Tongue (tissue), 3 donors: ENCODE measurements at places on chromosomes 12 and 14.

DNA sequence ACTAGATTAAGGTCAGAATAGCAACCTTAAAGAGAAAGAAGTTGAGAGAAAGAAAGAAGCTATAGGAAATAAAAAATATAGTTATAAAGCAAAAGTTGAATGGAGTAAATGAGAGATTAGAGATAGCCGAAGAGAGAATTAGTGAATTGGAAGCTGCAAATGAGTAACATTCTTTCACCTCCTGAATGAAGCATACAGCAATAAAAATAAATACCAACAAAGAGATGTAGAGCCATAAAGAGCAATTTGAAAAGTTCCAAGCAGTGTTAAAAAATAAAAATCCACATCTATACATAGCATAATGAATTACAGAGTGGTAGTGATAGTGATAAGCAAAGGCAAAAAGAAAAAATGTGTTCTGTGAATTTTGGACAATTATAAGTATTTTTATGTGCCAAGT is 177.9 kb downstream of the VRK1 start:
- DNase-seq = no peak

DNA sequence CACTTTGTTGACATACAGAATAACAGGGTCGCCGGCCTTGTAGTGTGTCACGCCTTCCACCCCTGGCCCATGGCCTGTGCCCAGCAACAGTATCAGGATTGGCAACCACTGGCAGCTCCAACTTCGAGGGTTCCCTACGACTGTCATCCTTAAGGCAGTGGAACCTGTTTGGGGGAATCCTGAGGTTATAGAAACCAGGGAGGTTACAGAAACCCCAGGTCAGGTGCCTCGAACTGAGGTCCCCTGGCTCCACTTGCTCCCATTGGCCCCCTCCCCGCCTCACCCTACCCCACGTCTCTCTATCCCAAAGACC is 412 bp downstream of the TM9SF1 start:
- no peak for DNase-seq

- no peak for DNase-seq
These were observed 26.4 kb downstream of the EID3 start for GRCh38 chr12:104329707-104330532.

- no peak for DNase-seq
These were observed 189.5 kb downstream of the MED13L start for GRCh38 chr12:116087962-116088361.

DNA sequence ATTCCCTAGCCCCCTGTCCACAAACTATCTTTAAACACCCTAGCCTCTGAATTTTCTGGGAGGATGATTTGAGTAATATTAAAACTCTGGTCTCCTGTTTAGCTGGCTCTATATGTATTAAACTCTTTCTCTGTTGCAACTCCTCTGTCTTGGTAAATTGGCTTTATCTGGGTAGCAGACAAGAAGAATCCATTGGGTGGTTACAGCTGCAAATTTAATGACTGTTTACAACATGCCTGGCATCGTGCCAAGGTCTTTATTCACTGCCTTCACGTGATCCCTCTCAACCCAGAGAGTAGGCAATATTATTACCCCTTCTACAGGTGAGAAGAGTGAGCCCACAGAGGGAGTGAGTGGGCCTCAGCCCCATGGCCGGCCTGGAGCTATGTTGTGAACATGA is 77.8 kb upstream of the MYL2 start:
- no peak for DNase-seq

DNA sequence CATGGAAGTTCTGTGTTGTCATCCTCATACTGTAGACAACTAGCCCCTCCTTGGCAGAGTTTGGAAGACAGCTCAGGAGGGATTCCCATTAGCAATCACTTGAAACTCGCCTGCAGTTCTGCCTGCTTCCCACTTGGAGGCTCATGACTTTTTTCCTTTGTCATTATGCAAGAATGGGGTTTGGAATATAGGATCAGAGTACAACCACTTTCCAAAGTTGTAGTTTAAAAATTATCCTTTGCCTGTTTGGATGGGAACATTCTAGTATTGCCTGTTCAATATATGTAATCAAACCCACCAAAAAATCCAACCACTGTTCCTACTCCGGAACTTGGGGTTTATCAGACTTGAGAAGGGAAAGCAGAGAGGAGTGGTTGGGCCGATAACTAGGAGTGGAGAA is 2.1 kb upstream of the GPD1 start:
- peak; percentile 47 for DNase-seq

- DNase-seq = no peak
These were observed 64.2 kb upstream of the IFNG-AS1 start for GRCh38 chr12:67925077-67925476.

- no peak for DNase-seq
These were observed 421 bp downstream of the SUOX start for GRCh38 chr12:55997535-55997859.

- DNase-seq = peak; percentile 17
These were observed 267.6 kb upstream of the OR4E1 start for GRCh38 chr14:21940887-21941856.

DNA sequence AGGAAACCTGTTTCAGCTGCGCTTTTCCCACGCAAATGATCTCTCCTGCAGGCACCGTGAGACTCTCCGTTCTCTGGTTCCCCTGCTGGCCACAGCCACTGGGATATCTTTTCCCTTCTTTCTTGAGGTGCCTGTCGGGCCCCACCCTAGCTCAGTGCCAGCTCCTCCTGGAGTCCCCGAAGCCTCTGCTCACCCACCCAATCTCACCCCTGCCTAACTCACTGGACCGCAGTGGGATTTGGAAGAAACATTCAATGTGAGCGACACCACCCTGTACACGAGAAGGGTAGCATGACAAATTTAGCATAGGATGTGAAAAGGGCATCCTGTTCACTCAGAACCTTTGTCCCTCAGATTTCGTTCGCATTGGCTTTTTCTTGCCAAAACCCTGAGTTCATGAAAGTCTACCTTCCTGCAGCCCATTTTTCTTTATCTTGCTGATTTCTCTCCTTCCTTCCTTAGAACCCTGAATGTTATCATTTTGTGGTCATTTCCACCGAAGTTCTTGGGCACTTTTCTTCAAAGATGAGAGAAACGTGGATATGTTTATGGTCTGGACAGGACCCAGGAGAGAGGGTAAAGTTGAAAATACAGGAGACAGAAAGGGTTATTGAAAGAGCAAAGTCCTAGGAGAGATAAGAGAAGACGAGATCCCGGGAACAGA is 63.6 kb upstream of the ELK3 start:
- DNase-seq = no peak

DNA sequence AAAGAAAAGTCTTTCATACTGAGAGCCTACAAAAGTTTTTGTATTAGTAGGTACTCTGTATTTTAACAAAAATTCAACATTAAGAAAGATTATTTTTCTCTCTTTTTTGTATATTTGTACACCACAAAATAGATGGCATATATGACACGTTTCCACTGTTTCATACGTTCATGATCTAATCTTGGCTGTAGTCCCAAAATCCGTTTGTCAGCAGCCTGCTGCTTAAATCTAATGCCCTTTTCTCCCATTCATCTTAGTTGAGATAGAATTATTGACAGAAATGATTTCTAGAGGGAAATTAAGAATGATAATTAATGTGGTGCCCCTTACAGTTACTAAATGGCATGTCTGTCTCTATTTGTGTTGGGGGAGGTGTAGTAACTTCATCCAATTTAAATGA is 140.7 kb upstream of the NOVA1 start:
- peak; percentile 1 for DNase-seq

DNA sequence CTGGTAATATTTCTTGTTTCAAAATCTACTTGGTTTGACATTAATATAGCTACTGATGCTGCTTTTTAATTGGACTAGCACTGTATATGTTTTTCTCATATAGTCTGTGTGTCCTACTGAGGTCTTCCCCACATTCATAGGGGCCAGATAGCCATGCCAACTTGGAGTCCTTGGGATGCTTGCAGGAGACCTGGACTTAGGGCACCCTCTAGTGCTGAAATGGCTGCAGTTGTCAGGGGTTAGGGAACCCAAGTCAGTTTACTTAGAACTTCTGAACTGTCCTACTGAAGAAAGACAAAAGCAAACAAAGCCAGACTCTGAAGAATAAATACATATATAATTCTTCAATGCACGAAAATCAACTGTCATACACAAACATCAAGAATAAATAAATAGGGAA is 279.9 kb upstream of the SYT1 start:
- no peak for DNase-seq

DNA sequence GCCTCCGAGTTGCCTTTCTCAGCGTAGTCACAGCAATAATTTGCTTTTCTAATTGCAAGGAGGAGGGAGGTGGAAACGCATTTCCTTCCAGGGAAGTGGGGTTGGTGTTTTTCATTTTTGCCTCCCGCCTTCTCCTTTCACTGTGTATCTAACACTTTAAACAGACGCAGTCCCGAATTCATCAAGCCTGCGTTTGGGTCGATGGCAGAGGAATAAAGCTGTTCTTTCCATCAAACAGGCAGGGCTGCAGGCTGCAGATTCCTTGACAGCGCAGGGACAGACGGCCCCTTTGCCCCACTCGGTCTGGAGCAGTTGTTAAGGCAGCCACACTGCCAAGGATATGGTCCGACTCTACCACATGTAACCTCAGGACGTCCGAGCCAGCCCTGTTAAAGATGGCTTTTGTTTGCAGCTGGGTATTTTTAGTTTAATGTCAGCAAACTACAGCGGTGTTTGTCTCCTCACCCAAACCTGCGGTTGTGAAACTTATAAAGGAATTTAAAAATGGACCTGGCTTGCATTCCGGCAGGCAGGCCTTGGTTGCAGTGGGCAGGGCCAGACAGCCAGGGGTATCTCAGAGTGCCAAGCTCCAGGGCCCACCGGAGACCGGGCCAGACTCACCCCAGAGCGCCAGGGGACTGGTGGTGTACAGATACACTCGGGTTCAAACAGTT is 2.1 kb downstream of the CHST11 start:
- peak; percentile 42 for DNase-seq

DNA sequence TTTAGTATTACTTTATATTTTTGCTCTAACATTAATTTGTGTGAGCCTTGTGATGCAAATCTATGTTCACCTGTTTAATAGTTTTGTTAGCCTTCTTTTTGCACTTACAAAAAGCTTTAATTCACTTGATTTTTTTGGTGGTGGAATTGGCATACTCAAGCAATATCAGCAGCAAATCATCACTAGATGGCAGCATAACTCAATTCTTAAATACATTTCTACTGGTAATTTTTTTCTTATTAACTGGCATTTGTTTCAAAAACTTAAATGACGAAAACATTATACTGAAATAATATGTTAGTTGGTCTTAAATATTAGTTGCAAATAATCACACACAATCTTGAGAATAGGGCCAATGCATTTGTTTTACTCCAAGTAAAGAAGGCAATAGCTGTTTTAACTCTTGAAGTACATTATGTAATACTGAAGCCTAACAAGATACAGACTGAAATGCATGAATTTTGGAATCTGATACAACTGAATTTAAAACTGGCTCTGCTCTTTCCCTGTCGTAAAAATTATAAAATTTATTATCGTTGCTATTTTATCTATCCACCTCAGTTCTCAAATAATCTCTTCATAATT is 151.5 kb downstream of the ATXN7L3B start:
- peak; percentile 74 for DNase-seq

DNA sequence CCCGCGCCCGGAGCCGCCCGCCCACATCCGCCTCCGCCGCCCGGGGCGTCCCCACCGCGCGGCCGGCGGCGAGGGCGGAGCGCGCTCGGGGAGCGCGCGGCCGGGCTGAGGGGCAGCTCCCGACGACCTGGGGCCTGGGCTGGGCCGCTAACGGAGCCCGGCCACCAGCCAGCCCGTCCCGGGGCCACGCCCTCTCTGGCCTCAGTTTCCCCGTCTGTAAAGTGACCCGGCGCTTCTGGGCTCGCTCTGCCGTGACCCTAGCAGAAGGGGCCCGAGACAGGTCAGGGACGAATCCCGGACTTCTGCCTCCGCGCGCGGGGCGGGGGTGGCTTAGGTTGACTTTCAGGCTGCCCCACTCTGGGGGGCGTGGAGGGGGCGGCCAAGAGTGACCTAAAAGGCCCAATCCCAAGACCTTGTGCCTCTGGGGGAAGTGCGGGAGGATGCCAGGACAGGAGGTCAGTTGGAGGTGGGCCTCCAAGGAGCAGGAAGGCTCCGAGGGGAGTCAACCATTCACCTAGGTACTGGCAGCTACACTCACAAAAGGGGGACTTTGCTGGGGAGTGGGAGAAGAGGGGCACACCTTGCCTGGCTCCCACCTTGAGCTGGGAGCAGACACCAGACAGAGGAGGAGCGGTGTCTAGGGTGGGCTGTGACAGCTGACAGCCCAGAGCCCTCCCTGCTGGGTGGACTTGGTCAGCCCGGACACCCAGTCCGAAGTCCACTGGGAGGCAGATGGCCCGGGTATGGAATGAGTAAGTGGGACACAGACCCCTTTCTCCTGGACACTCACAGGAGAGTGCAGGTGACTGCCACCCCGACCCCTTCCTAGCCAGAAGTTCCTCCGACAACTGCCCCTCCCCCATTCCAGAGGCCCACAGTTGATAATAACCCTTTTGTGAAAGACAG is 486 bp upstream of the AKT1 start:
- DNase-seq = peak; percentile 74

- peak; percentile 20 for DNase-seq
These were observed 208.3 kb downstream of the EMP1 start for GRCh38 chr12:13404631-13405473.

- DNase-seq = no peak
These were observed 7.9 kb upstream of the PLEKHG6 start for GRCh38 chr12:6302621-6303020.

GRCh38 chr12:44063671-44064070 is 227.8 kb downstream of the TMEM117 start:
- no peak for DNase-seq
